ENCODE measurements at places on chromosomes 1 and 21.

GRCh38 chr21:35467566-35467965 is 418.5 kb upstream of the RUNX1 start:
- DNase-seq: no peak

DNA sequence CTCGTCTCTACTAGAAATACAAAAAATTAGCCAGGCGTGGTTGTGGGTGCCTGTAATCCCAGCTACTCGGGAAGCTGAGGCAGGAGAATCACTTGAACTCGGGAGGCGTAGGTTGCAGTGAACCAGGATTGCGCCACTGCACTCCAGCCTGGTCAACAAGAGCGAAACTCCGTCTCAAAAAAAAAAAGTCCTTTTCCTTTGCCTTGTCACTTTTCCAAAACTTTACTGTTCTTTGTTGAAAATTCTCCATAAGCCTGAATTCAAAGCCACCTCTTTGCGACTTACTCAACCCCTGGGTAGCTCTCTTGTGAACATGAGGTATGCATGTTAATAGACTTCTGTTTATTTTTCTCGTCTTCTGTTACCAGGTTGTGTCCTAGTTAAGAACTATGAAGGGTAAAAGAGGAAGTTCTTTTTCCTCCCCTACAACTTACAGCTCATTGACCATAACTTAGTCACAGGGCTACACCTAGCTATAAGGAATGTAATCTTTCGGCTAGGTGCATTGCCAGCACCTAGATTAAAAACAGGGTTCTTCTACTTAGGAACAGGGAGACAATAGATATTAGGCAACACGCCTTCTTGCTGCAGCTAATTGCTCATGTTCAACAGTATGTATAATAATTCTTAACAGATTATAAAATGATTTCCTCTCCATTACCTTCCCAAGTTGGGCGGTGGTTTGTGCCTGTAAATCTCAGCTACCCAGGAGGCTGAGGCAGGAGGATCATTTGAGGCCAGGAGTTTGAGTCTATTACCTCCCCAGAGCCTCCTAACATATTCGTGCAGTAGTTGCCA is 40.9 kb downstream of the PTAFR start:
- no peak for DNase-seq

DNA sequence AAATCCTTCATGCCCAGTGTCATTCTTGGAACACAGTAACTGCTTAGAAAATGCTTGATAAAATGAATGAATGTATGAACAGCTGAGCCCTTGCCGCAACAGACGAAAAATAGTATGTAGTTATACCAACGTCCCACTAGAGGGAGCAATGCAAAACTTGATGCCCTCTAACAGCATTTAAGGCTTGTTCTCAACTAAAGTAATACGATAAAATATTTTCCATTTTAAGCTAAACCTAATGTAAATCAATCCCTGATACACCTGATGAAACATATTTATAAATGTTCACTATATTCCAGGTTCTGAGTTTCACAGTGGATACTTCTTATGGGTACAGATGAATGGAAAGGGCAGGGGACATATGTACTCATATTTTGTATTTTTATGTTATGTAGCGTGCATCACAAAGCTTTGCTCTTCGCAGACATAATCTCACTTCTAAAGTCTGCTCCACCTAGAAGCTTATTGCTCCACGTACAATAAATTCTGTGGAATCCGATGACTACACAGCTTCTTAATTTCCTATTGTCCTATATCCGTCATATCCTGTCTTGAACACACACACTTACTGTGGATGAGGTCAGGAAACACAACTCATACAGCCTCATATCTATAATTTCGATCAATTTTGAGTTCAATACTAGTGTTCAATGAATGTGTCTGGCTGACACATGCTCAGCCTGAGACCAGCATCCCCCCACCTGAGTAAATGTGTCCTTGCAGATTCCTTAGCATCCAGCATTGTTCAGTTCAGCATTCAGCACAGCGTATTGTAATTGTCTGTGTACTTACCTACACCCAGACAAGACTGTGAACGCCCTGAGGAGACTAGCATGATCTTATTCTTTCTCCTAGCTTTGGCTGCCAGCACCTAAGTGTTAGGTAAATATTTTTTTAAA is 4.4 kb upstream of the UTP25 start:
- no peak for DNase-seq

- no peak for DNase-seq
Observed at GRCh38 chr1:59915516-59915915, 11.1 kb downstream of the CYP2J2 start.

- no peak for DNase-seq
Observed at GRCh38 chr1:23370709-23371584, 1.3 kb upstream of the ZNF436 start.

GRCh38 chr1:209661071-209661470 is 8.8 kb upstream of the LAMB3 start:
- DNase-seq: no peak
